NCI-H1417 treated with DMSO at 0.1 percent for 48 hours (cell line): ENCODE measurements at places on chromosomes 11 and 22.

DNA sequence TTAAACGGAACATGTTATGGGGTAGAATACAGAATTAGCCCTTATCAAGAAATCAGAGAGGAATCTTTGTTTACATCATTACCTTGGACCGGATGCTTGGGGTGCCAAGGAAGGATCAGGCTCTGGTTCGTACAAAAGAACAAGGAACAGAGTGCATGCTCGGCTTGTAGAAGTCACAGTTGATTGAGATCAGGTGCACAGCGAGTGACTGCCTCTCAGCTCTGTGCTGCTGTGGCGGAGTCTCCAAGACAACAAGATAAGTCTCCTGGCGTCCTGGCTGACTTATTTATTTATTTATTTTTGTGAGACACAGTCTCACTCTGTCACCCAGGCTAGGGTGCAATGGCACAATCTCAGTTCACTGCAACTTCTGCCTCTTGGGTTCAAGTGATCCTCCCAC lies 31.8 kb downstream of the GLB1L2 start:
- DNase-seq: no peak

- no peak for DNase-seq
These were observed 7.9 kb downstream of the SLC35C1 start for GRCh38 chr11:45812581-45813548.

DNA sequence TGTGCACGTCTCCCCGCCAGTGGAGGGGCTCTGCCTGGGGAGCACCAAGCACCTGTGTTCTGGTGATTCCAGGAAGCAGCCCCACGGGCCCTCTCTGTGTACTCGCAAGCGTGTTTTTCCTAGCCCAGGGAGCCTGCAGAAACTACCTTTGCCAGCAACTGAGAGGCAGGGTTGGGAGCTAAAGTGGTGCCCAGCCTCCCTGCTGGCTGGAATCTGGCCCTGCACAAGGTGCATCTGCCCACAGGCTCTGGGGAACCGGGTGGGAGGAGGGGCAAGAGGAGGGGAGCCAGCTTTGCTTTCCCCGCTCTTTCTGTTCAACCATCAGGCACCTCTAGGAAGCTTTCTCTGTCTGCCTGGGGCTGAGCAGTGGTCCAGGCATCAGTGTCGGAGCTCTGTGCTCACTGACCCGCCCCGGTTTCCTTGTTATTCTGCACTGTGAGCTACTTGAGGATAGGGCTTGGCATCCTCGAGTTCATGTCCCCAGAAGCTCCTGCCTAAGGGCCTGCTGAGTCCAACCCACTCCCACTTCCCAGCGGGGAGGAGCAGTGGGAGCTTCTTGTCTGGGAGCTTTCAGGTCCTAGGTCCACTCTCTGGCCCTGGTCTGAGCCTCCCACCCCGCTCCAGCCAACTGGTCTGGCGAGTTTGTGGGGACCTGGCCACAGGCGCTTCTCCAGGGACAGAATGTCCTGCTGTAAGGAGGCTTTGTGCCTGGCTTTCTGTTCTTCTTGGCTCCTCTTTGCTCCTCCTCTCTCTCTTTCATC lies 14.9 kb downstream of the DAGLA start:
- DNase-seq: no peak

GRCh38 chr11:122807731-122808477 lies 30.4 kb upstream of the CRTAM start:
- no peak for DNase-seq

- DNase-seq: no peak
These were observed 622.3 kb upstream of the CHORDC1 start for GRCh38 chr11:90845126-90845525.

DNA sequence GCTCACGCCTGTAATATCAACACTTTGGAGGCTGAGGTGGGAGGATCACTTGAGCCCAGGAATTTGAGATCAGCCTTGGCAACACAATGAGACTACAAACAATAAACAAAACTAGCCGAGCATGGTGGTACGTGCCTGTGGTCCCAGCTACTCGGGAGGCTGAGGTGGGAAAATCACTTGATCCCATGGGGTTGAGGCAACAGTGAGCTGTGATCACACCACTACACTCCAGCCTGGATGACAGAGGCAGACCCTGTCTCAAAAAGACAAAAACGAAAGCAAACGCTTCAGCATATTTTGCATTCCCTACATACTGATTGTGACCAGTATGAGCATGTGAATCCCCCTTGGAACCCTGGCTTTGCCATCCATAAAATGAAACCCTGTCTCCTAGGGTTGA lies 33.9 kb upstream of the MN1 start:
- no peak for DNase-seq

DNA sequence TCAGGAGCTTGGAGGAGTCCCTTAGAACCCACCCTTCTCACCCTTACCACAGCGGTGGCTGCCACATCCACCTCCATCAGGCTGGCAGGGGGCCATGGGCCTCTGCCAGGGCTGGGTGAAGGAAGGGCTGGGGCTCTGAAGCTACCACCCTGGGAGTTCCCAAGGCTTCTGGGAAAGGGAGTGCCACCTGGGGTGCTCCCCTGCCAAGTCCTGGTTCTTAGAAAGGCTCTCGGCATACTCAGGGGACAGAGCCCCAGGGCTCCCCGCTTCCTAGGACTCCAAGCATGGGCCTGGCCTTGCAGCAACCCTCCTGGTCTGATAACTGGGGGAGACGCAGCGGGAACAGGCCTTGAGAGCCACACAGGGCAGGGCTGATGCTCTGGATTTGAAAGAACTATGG lies 438 bp upstream of the PLA2G3 start:
- DNase-seq: no peak

- DNase-seq: no peak
These were observed 147.2 kb downstream of the CTTN start for GRCh38 chr11:70545610-70545912.

GRCh38 chr22:32354360-32355351 lies 3.0 kb upstream of the RFPL3 start:
- DNase-seq: no peak

- DNase-seq: no peak
These were observed 42.6 kb downstream of the CHST1 start for GRCh38 chr11:45622861-45623260.

DNA sequence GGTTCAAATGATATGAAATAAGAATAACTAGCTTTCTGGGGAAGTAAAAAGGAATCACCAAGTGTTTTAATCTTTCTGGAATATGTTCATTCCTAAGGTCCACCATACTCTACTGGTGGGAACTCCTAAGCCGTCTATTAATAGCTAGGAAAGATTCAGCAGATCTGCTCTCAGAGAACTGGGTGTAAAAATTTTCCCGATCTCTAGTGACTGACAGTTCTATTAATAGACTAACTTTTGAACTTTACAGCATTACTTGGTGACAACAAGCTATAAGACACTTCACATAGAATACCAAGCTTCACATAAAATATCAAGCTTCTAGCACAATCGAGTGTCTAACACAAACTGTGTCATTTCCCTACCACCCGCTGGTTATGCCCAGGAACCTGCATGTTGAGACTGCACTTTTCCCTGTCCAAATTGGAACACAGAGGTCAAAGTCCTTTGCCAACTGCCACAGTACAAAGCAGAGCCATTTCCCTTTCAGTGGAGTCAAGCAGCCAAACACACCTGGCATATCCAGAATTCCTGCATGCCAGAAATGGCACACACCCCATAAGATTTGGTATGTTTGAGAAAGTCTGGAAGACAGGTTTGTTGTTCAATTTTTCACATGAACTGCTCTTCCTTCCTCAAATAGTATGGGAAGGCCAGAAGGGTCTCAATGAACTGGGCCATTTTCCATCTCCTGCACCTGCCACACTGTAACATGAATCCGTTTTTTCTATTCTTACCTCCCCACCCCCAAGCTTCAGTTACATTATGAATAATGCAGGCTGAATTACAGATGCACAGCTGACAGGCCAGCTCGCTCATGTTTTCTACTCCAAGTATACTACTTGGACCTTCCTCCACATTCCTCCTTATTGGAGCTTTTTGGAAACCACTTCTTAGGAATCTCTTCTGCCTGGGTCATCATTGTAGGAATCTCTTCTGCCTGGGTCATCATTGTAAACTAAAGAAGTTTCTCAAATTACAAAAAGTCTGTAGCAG lies 3.7 kb downstream of the OSBP start:
- DNase-seq: no peak

- DNase-seq: no peak
These were observed 45.5 kb downstream of the PACSIN2 start for GRCh38 chr22:42969348-42969975.

DNA sequence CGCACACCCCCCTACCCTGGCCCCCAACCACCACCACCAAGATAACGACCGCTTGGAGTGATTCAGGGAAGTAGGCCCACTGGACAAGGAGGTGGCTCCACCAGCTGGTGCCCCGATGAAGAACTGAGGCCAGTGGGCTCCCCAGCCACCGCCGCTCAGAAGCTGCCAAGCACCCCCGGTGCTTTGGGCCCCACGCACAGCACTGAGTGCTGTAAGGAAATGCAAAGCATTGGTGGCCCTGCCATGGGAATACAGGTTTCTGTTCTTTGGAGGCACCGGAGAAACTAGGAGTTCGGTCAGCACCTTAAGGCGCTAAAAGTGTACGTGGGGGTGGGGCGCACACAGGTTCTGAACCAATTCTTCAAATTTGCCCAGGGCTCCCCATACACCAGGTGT lies 664 bp upstream of the PRSS23 start:
- DNase-seq: no peak

DNA sequence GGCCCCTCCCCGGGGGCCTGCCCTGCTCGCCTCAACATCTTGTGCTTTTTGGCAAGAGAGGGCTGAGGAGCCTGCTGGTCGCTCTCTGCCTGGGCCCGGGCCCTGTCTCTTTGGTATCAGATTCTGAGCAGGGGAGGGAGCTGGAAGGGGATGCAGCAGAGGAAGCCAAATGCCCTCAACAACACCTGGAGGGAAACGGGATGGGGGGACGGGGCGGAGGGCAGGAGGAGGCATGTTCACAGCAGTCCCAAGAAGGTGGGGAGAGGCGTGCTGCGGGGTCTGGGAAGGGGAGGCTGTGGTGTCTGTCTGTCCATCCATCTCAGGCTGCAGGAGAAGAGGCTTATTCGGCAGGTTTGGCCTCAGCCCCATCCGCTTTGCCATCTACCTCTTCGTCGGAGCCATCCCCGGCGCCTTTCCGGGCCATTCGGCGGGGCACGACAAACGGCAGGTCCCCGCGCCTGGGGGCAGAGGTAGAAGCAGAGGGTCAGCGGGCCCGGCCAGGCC lies 29.4 kb downstream of the APOL1 start:
- DNase-seq: no peak

DNA sequence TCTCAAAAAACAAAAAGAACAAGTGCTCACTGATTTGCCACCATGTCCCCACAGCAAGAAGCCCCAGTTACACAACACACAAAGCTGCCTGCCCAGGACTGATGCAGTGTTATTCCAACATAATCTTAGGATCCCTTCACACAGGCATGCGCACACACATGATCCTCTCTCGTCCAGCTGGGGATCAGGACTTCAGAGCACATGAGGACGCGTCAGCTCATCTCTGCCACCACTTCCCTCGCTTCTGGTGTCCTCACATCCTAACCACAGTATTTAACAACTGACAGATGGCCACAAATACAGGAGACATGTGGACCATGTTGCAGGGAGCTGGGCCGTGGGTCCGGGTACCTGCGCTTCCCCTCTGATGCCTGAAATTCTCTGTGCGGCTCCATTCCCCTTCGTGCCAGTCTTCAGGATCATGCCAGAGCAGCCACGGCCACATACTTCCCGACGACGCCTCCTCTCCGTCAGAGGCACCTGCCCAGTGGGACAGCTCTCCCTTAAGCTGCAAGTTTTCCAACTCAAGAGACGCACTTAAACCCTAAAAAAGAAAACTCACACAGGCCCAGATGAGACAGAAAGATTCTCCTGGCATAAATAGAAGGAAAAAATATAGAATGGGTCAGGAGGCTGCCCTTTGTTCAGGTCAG lies 68.3 kb downstream of the PACSIN2 start:
- no peak for DNase-seq

- DNase-seq: no peak
These were observed 130.0 kb upstream of the BDNF start for GRCh38 chr11:27830206-27830605.

GRCh38 chr11:61891331-61892084 lies at the start of gene FADS3:
TSS of gene FADS3 (minus strand) at chr11:61891545. CDS start at chr11:61891381, 164 bp downstream.
- DNase-seq: peak; percentile 40
